ENCODE measurements at places on chromosomes 1 and 21.

GRCh38 chr1:116971258-116971860 lies 30.2 kb upstream of the CD101 start:
- no peak for DNase-seq

- DNase-seq, result no peak
Observed at GRCh38 chr1:21912038-21912758, 24.9 kb downstream of the HSPG2 start.

- DNase-seq, result no peak
Observed at GRCh38 chr1:189220750-189221149, 1256.9 kb downstream of the BRINP3 start.

DNA sequence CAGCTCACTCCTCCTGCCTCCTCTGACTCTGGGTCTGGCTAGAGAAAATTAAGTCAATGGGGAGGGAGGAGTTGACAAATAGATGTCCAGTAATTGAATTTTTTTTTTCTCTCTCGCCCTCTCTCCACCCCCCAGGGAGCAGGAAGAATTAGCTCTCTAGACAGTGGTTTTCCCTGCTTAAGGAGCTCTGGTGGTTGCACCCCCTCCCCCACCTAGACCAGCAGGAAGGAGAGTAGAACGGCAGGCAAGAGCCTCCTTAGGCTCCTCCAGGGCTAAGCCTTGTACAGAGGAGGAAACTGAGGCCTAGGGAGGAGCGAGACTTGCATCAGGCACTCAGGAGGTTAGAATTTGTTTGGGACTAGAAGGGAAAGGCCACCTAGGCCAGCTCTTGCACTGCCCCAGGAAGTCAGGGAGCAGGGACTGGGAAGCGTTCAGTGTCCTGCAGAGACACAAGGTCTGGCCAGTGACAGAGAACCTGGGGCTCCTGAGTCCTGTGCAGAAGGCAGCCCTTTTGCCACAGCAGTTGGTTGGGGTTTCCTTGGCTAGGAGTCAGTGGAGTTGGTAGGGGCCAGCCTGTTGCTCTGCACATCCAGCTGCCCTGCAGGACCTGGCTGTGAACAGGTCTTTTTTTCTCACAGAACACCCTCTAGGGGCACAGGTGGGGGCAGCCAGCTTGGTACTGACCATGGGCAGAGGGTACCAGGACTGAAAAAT lies 49.5 kb upstream of the ACOT11 start:
- DNase-seq, result no peak
